ENCODE measurements at places on chromosomes 3 and 15.

DNA sequence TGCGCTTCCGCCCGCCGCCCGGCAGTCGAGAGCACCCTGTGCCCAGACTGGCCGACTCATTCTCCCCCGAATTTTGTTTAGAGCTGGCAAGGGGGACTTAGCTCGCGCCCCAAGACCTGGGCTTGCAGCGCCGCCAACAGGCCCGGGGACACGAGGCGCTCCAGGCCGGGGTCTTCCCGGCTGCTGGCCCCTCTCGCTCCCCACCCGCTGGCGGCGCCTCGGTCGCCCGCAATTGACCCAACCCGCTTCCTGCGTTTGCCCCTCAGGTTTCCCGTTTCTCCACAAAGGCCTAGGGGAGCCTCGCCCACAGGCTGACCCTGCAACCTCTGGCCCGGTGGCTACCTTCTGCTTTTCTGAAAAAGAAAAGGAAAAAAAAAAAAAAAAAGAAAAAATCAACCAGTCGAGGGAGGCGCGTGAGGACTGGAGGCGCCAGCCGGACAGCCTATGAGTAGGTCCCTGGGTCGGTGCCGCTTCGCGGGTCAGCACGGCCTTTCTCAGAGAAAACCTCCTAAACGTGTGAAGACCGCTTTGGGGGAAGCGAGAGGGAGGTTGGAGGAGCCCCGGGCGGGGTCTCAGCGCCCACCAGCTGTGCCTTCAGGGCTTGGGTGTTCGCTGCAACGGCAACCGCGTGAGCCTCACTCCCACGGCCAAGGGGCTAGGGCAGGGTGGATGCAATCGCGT, 7.2 kb downstream of the FOXL2 start:
- DNase-seq: no peak

DNA sequence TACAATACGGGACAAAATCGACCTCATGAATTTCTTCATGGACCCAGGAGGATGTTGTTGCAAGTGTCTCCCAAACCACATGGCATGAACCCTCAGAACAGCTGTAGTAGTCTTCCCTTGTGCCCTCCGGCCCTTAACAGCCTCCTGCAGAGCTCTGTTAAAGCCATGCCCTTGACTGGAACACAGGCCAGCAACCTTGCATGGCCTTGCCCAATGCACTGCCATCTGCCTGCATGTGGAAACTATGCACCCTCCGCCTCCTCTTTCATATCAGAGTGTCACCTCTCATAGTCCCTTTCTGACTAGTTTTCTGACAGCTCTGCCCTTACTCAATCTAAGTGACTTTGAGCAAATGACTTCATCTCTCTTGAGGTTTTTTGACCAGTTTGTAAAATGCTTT, 39.4 kb upstream of the TRIM71 start:
- no peak for DNase-seq

DNA sequence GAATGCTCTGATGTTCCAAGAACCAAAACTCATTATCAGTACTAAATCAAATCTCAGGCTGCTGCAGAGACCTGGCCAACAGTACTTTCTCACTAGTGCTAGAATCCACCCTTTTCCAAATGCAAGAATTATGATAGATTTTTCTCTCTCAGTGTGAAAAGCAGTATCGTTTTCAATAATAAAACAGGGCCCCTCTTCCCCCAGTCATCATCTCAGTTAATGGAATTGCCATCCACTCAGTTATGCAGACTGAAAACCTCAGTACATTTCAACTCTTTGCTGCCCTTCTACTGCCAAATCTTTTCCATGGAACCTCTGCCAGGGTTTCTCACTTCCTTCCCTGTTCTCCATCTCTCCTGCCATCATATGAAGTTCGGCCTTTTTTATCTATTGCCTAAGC, 72.4 kb upstream of the FGF12 start:
- DNase-seq: no peak

DNA sequence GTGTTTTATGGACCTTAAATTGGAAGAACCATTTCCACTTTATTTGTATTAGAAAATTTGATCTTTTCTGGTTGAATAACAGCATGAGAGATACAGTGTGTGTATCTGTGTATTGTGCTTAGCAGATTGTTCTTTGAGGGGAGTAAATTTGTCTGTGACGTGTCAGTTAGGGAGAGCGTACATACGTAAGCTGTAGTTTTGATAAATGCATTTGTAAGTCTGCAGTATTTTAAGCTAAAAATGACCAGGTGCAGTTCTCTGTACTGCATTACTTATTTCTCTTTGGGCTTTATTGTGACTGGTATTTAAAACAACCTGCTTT, 264.8 kb downstream of the ROBO2 start:
- no peak for DNase-seq

All from NCI-H2081 treated with DMSO at 0.1 percent for 48 hours (cell line).